ENCODE measurements at places on chromosomes 6 and 20. TPM values are rescaled to one million over a fixed set of nuclear protein-coding genes. Genes with fewer than 3 reads are reported as not detected.

The RPS6KA2 gene
- total RNA-seq, result 0.11 TPM

The STX11 gene
- 2.0 TPM for total RNA-seq

The NCOA3 gene
- total RNA-seq, result 42.9 TPM

The BIRC7 gene
- total RNA-seq, result 1.7 TPM

The ZBTB46 gene
- total RNA-seq, result 0.86 TPM
